NCI-H2081 treated with DMSO at 0.1 percent for 48 hours (cell line): ENCODE measurements at places on chromosomes 3 and 15.

DNA sequence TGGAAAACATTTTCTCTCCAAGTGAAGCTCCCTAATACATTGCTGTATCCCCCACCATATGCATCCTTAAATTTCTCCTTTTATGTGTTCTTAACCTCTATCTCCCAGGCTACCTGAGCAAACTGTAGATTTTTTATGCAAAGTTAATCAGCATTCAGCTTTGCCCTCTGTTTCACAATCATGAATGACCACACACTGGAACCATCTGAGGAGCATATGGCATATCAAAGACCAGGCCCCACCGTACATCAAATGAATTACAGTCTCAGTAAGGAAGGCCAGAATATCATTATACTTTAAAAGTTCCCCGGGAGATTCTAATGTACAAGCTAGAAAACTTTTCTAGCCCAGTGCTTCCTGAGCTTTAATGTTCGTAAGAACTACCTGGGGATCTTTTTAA, 115.5 kb upstream of the NECTIN3 start:
- DNase-seq = no peak

DNA sequence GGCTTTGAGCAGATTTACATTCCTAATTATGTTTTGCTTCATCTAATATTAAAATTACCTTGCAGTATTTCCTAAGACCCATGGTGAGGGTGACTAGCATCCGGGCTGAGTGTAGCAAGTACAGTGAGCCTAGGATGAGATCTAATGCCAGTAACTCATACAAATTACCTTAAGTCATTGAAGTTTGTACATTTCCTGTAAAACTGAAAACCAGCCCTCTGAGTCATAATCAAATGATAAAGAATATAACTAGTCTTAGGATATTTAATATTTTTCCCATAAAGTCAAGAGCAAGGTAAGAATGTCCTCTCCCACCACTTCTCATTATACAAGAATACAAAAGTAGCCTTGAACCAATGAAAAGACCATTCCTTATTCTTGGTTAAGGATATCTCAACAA, 54.8 kb upstream of the CHRM5 start:
- no peak for DNase-seq

- no peak for DNase-seq
Observed at GRCh38 chr3:22887664-22888291, 315.3 kb upstream of the UBE2E2 start.

- no peak for DNase-seq
Observed at GRCh38 chr3:196142202-196142956, 60.5 kb upstream of the TFRC start.

DNA sequence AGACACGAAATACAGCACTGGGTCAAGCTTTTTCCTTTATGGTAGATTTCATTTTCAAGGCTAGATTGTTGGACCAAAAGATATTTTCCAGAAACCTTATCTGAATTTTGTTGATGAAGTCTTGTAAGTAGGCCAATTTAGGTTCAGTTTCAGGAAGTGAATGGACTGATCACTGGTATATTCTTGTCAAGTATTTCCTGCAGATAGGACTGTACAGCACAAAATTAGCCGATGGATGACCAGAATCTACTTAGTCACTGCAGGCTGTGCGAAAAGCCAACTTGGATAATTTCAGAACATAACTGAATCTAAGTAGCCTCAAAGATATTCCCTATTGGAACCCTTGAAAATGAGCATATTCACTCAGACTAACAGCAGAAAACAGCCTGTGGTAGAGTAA, 206.5 kb downstream of the NR1D2 start:
- DNase-seq = no peak

GRCh38 chr3:45724911-45725310, 35.7 kb downstream of the SACM1L start:
- no peak for DNase-seq

- no peak for DNase-seq
Observed at GRCh38 chr3:177894081-177894728, 642.0 kb upstream of the KCNMB2 start.

DNA sequence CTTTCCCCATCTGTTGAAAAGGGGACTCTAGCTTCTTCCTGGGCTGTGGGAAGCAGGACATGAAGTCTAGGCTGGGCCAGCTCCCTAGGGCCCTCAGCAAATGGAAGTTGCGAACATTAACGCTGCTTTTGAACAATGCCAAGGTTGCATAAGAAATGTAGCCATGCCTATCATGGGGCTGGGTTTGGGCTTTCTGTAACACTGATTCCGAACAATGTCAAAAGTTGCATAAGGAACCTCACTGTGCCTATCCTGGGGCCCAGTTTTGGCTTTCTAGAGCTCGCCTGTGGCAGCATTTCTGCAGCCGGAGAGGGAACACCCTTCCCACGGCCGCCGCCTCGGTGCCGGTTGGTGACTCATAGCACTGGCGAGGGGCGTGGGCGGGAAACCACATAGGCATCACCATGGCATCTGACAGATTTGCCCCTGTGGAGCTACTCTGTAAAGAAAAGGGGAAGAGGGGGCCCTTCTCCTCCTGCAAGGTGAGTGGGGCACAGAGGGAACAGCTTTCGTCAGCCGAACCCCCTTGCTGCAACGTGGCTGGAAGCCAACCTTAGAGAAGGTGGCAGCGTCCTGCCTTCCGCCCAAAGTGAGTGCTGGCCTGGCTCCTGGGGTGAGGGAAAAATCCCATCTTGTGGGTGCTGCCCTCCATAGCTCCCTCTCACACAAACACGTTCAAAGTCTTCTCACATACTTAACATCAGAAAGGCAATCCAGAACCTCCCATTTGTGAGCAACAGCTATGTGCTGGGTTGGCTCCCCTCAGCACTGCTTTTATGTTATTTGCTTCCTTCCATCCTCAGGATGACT, 46.6 kb upstream of the ATP2B2 start:
- no peak for DNase-seq

DNA sequence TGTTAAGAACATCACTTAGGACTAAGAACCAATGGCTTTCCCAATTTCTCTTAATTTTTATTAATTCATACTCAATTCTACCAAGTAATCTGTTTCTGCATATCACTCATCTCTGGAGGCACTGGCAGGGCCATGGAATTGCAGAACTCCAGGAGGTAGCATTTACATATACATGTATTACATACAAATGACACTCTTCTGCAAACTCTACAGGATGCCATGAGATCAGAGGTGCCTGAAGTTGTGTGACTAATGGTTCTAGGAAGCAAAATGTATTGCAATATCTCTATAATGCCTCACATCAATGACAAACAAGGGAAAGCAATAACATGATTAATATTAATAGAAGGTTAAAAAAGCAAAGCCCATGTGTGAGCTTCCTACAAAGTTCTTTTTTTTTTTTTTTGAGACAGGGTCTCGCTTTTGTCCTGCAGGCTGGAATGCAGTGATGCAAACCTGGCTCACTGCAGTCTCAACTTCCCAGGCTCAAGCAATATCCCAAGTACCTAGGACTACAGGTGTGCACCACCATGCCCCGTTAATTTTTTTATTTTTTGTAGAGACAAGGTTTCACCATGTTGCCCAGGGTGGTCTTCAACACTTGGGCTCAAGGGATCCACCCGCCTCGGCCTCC, 33.0 kb downstream of the DENND6A start:
- DNase-seq = no peak

- no peak for DNase-seq
Observed at GRCh38 chr15:40287968-40288367, 5.1 kb upstream of the ANKRD63 start.

GRCh38 chr3:127726894-127727293, 54.1 kb downstream of the ABTB1 start:
- DNase-seq = no peak

GRCh38 chr15:101447168-101447533, 42.4 kb downstream of the PCSK6 start:
- DNase-seq = no peak
